Activated CD4-positive, alpha-beta T cell treated with anti-CD3 and anti-CD28 coated beads, Interleukin-2, amount 10 ng/mL, durations not matched to agents 7 days and 5 days (primary cell): ENCODE measurements at places on chromosomes 5 and 9.

DNA sequence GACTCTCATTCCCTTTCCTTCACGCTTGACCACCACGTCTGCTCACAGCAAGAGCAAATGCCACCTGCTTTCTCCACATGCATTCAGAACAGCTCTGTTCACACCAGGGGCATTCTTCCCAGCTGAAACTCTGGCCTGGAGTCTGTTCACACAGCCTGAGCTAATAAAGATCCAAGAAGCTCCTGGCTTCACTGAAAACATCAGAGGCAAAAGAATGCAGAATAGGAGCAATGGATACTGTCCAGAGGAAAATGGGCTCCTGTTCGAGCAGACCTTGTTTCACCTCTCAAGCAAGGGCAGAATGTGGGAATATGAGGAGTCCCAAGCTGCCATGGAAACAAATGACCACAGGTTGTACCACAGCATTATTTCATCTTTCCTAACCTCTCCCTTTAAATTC lies 402.7 kb upstream of the TNC start:
- no peaks in the 10 kb centered on the region for H3K4me1 ChIP-seq
- no peak overlapping the region for H3K27ac ChIP-seq
- no peaks in the 10 kb centered on the region for H3K36me3 ChIP-seq
- peaks cover 16% of the 10 kb centered on the region for H3K27me3 ChIP-seq

GRCh38 chr9:75111019-75111622 lies 22.8 kb downstream of the OSTF1 start:
- H3K36me3 ChIP-seq = peaks cover 28% of the 10 kb centered on the region
- peaks cover 37% of the 10 kb centered on the region for H3K4me1 ChIP-seq
- DNase-seq = no peak
- peak overlapping the region; percentile 36 for H3K27ac ChIP-seq
- no peak overlapping the region for H3K4me3 ChIP-seq
- no peaks in the 10 kb centered on the region for H3K27me3 ChIP-seq

- no peaks in the 10 kb centered on the region for H3K27me3 ChIP-seq
- DNase-seq = no peak
- no peak overlapping the region for H3K27ac ChIP-seq
These were observed 153.5 kb upstream of the STK32A start for GRCh38 chr5:147081311-147081764.

DNA sequence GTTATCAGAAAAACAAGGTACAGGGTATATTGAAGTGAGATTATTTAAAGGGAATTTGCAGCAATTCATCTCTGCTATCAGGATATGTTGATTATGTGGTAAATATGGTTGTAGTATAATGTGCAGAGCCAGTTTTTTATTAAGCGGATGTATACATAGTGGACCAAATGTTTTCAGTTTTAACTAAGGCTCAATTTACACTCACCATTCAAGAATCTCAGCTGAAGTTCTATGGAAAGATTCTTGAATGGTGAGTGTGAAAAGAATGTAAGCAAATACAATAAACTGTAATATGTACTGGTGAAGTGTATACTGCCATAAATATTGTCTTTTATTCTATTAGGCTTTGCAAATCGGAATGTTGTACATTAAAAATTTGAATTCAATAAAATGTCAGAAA lies 895.9 kb upstream of the CDH10 start:
- no peaks in the 10 kb centered on the region for H3K27me3 ChIP-seq
- no peaks in the 10 kb centered on the region for H3K36me3 ChIP-seq
- no peaks in the 10 kb centered on the region for H3K4me1 ChIP-seq
- no peak overlapping the region for H3K27ac ChIP-seq

GRCh38 chr9:120914953-120915352 lies 11.6 kb downstream of the TRAF1 start:
- no peak for DNase-seq
- no peak overlapping the region for H3K4me3 ChIP-seq
- H3K36me3 ChIP-seq = peaks cover 89% of the 10 kb centered on the region
- no peaks in the 10 kb centered on the region for H3K27me3 ChIP-seq
- H3K27ac ChIP-seq = peak overlapping the region; percentile 36

DNA sequence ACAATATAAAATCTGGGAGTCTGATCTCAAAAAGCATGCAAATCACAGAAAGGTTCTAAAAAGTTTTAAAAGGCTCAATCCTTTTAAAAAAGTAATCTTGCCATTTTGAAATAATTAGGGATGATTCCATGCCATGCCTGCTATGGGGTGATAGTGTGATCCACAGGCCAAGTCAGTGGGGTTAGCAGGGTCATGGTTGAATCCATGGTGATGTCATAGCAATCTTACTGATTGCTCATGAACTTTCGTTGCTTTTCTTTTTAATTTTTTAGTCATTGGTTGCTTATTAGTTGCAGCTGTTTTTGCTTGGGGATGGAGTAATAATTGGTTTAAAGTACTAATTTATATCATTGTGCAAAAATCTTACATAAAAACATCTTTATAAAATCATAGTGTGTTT lies 485.0 kb downstream of the ENC1 start:
- no peak overlapping the region for H3K4me3 ChIP-seq
- H3K4me1 ChIP-seq = no peaks in the 10 kb centered on the region
- peaks cover 12% of the 10 kb centered on the region for H3K27me3 ChIP-seq
- DNase-seq = no peak
- H3K36me3 ChIP-seq = no peaks in the 10 kb centered on the region

- DNase-seq = no peak
- no peaks in the 10 kb centered on the region for H3K36me3 ChIP-seq
- H3K27ac ChIP-seq = no peak overlapping the region
- H3K4me1 ChIP-seq = no peaks in the 10 kb centered on the region
- no peak overlapping the region for H3K4me3 ChIP-seq
- peaks cover 4% of the 10 kb centered on the region for H3K27me3 ChIP-seq
These were observed 7.9 kb upstream of the SLC6A7 start for GRCh38 chr5:150181766-150182545.

GRCh38 chr9:124390794-124391658 lies 24.2 kb downstream of the PSMB7 start:
- no peak for DNase-seq
- no peaks in the 10 kb centered on the region for H3K27me3 ChIP-seq
- H3K4me1 ChIP-seq = peaks cover 23% of the 10 kb centered on the region

- H3K36me3 ChIP-seq = no peaks in the 10 kb centered on the region
- no peak for DNase-seq
- H3K27me3 ChIP-seq = no peaks in the 10 kb centered on the region
- H3K4me1 ChIP-seq = no peaks in the 10 kb centered on the region
- no peak overlapping the region for H3K4me3 ChIP-seq
These were observed 463.2 kb upstream of the ADAMTS16 start for GRCh38 chr5:4676934-4677333.

- no peaks in the 10 kb centered on the region for H3K27me3 ChIP-seq
- H3K27ac ChIP-seq = peak overlapping the region; percentile 67
- peaks cover 85% of the 10 kb centered on the region for H3K4me1 ChIP-seq
- no peak for DNase-seq
- no peak overlapping the region for H3K4me3 ChIP-seq
These were observed 265.3 kb downstream of the MLLT3 start for GRCh38 chr9:20357037-20357432.

DNA sequence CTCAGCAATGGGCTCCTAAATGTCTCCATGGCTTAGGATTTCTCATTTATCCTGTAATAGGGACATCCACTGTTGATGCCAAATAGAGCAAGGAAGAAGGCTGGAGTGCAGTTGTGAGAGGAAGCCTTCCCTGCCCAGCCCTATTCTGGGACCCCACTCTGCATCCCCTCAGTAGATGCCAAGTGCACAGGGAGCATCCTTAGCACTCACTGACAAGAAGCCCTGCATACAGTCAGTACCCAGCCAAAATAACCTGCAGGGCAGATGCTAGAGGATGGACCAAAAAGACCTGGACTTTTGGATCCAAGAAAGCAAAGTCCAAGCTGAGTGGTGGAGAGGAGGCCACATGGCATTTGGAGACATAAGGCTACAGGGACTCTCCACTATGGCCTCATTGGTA lies 113.5 kb upstream of the SPOCK1 start:
- no peak for DNase-seq
- no peak overlapping the region for H3K4me3 ChIP-seq
- H3K36me3 ChIP-seq = no peaks in the 10 kb centered on the region
- no peak overlapping the region for H3K27ac ChIP-seq
- H3K4me1 ChIP-seq = peaks cover 5% of the 10 kb centered on the region
